ENCODE measurements at places on chromosomes 1 and 21. TPM values are rescaled to one million over a fixed set of nuclear protein-coding genes. Genes with fewer than 3 reads are reported as not detected.

TNNT2 gene
- not detected for total RNA-seq

FHL3 gene
- 33.9 TPM for total RNA-seq

GRCh38 chr1:246949956-246950355, 18.2 kb upstream of the AHCTF1 start:
- no peak for DNase-seq

DNA sequence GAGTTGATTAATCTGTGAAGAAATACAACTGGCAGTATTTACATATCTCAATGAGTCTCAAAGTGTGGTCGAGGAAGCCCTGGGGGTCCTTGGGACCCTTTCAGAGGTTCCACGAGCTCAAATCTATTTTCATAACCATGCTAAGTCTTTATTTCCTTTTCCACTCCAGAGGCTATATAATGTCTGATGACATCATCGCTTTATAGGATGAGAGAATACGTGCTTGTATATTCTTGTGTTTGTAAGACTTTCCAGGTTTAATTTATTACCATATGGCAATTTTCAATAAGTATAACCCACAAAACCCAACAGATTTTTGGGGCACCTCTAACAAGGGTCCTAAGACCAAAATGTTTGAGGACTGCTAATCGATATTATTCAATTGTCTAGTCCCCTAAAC, 1.4 kb upstream of the SLC19A2 start:
- no peak for DNase-seq

- no peak for DNase-seq
Measured at GRCh38 chr1:25795211-25795610, 4.8 kb upstream of the SELENON start.

DNA sequence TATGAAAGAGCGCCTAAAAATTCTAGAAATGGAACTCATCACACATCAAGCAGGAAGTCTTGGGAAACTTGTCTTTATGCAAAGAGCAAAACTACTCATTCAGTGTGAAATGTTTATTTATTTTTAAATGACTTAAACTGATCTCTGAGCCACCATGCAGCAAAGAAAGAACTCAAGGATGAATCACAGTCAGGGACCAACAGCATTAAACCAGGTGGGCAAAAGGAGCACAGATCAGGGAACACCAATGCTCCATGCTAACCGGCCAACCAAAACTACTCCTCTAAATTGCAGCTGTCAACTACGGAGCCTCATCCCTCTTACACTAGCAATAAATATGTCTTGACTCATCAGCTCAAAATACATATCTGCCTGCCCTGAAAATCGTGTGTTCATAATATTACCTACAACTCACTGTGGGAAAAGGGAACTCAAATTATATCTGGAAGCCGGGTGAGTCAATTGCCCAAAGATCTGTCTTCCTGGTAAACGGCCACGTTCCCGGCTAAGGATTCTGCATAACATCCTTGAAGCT, 129.2 kb downstream of the PTPN14 start:
- peak; percentile 86 for DNase-seq

GRCh38 chr1:119219711-119220110, 79.3 kb upstream of the WARS2 start:
- no peak for DNase-seq

EXO1 gene
- 67.1 TPM for total RNA-seq

EFNA1 gene
- total RNA-seq: 24.6 TPM

DNA sequence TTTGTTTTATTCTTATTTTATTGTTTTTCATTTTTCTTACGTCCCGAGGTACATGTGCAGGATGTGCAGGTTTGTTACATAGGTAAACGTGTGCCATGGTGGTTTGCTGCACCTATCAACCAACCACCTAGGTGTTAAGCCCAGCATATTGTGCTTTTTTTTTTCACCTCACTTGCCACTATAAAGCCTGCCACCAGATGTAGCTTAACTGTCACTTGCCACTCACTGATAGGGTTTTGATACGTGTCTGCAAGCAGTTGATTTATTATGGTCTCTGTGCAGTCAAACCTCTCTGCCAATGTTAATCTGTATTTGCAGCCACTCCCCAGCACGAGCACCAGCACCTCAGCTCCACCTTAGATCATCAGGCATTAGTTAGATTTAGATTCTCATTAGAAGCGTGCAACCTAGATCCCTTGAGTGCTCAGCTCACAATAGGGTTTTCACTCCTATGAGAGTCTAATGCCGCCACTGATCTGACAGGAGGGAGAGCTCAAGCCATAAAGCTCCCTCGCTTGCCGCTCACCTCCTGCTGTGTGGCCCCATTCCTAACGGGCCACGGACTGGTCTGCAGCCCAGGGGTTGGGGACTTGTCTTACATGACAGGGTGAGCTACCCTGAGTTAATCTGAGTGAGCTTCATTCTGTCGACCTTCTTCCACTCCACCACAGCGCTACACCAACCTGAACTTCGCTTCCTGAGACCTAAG, 17.9 kb upstream of the ABCG1 start:
- DNase-seq: no peak

SLC6A9 gene
- 0.74 TPM for total RNA-seq

LRIG2 gene
- total RNA-seq: 5.0 TPM

IL20 gene
- total RNA-seq: not detected

GPR37L1 gene
- under 0.01 TPM for total RNA-seq

DNA sequence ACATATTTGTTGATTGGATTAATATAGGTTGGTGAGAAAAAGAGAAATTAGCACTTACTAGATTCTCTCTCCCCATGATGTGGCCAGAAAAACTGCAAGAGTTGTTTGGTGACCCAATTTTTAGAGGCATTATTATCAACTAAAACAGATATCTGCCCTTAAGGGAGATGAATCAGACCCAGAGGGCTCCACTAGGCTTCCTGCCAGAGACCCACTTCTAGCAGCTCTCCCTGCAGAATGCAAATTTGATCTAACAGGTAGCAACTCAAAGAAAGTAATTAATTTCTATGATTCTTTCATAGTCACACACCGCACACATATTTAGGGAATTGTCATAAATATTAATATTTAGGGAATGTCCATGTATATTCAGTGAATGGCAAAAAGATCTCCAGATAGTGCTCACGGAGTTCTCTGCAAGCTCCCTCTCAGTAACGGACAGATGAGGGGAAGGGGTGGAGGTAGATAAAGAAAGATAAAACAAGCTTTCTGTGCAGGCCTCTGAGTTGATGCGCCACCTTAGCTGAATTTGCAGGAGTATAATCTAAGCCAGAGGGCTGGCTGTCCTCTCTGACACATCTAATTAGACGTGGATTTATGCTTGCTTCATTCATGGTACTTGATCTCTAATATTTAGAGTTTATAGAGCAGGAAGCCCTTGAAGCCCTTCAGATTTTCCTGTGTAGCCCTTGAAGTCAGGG, 84.1 kb upstream of the CCDC190 start:
- DNase-seq: peak; percentile 7

GJA8 gene
- not detected for total RNA-seq

ACKR1 gene
- total RNA-seq: not detected

GRCh38 chr1:98057236-98057910, 136.5 kb upstream of the DPYD start:
- DNase-seq: no peak

DNA sequence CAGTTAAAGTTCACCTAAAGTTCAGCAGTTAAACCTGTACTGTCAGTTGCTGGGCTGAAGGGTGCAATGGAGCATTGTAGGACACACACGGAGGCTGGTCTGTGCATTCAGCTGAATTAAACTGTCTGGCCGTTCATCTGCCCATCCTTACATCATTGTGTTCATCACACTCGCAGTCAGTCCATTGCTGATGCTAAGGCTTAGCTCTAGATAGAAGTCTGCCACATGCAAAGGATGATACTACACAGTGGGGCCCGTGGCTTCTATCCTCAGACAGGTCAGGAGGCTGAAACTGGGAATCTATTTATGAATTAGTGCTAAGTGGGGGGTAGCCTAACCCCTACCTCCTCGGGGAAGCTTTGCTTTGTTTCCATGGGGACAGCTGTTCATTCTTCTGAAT, 60.4 kb downstream of the CNIH3 start:
- no peak for DNase-seq

DNA sequence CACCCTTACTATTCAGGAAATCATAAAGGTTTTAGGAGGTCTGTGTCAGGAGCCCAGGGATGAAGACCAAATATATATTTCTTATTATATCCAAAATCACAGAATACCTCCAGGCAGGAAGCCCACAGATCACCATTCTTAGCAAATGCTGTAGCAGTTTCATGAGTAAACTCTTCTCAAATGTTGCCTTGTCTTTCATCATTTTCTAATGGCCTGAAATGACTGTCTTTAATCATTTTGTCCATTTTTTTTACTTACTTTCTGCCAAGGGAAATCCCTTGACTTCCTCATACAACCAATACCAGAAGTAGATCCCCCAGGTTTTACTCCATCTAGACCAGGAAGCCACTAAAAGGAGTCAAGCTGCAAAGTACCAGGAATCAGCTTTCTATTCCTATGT, 32.4 kb downstream of the PSMG1 start:
- DNase-seq: no peak

- DNase-seq: no peak
Measured at GRCh38 chr1:116835161-116835560, 74.6 kb upstream of the PTGFRN start.

CELA2A gene
- total RNA-seq: not detected

CDC7 gene
- total RNA-seq: 26.2 TPM

ST6GALNAC5 gene
- total RNA-seq: 0.21 TPM

MR1 gene
- total RNA-seq: 7.1 TPM

DNA sequence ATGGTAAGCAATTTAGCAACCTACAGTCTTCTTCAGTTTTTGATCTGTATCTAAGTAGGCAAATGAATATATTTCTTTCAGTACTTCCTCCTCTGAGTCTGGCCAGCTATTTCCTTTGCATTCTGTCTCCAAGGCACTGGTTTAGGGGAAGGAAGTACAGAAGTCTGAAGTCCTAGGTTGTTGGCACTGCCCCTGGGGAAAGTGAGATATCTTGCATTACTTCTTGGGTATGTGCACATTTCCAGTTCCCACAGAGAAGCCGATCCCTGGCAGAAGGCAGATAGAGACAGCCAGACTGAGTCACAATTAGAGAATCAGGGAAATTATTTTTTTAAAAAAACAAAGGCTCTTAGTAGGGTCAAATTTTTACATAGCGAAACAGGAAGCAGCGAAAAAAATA, 98.8 kb downstream of the RASAL2 start:
- peak; percentile 82 for DNase-seq

- no peak for DNase-seq
Measured at GRCh38 chr1:24206516-24207394, 19.7 kb upstream of the IFNLR1 start.

- no peak for DNase-seq
Measured at GRCh38 chr21:23445307-23445706, 2162.0 kb downstream of the MRPL39 start.

- DNase-seq: no peak
Measured at GRCh38 chr1:57024428-57024827, 58.6 kb upstream of the C8B start.

GRCh38 chr21:29658177-29658933, 281.4 kb downstream of the GRIK1 start:
- DNase-seq: no peak

TNFAIP8L2 gene
- total RNA-seq: not detected

- no peak for DNase-seq
Measured at GRCh38 chr1:206965781-206966180, 4.5 kb downstream of the FCAMR start.

DNA sequence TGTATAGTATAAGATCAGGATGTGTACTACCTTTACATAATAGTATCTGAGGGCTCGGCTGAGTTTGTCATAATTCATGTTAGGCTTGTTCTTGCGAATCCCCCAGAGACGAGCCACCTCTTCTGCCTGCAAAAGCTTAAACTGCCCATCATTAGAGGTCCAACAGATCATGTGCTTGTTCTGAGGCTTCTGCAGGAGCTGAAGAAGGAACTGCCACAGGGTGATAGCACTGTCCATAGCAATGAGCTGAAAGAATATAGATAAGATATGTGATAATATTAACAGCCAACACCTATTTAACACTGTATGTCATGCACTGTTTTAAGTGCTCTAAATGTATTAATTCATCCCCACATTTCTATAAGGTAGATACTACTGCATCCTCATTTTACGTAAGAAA, 8.2 kb downstream of the ELK4 start:
- DNase-seq: no peak

RABIF gene
- total RNA-seq: 5.8 TPM

DNA sequence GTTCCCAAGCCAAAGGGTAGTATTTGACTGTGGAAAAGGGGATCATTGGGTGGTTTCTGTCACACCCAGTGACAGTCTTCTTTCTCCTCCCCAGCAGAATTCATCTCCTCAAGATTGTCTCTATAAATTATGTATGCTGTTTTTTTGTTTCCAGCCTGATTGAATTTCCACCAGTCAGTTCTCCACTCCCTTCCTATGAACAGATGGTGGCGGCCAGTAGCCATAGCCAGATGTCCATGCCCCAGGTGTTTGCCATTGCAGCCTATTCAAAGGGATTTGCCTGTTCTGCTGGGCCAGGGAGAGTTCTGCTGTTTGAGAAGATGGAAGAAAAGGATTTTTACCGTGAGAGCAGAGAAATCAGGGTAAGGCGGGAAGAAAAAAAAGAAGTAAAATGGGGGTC, 12.9 kb downstream of the CFAP57 start:
- DNase-seq: no peak

- DNase-seq: no peak
Measured at GRCh38 chr1:226661965-226662364, 77.1 kb downstream of the ITPKB start.

DNA sequence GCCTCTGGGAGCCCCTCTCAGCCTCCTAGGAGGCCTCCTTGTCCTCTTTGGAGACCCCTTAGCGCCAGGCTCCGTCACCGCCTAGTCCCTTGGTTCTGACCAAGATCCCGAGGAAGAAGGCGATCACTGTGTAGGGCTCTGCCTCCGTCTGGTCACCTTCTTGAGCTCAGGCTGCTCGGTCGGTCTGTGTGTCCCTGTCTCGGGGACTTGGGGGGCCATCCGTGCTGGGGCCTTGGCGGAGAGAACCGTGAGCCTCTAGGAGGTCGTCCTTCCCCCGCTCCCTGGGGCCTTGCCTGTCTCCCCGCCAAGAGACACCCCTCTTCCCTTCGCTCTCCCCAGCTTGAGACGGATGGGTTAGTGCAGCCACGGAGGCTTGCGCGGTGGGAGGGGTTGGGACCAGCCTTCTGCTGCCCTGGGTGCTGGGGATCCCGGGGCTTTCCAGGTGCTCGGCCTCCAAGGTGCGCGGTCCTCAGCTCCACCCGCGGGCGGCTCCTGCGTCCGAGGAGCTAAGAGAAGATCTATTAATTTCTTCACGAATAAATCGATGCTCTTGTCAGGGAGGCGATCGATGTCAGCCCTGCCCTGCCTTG, 701 bp upstream of the INSRR start:
- peak; percentile 50 for DNase-seq

DNA sequence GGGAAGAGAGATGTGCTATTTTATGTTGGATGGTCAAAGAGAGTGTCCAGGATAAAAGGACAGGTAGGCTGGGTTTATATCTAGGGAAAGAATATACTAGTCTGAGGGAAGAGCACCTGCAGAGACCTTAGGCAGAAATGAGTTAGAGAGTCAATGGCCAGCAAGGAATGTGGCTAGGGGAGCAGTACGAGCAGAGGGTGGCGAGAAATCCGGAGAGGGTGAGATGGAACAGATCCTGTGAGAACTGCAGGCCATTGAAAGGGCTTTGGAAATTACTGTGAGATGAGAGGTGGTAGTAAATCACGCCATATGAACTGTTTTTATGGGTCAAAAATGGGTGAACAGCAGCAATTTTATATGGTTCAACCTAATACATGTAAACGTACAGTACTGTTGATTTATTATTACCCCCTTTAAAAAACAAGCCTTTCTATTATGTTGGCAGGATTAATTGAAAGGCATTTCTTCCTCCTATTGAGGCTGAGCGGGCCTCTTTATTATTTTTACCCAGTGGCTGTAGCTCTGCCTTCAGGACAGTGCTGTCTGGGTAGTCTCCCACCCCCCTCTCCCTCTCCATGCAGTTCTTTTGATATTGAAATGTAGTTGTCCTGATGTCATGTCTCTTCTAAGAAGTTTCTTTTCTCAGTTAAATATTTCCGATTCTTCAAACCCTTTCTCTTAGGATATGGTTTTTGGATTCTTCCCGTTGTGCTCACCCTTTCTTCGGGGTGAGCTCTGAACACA, 75.2 kb upstream of the CD1D start:
- no peak for DNase-seq

All from Daoy (cell line).